ENCODE measurements at places on chromosomes 5 and 9.

- peak; percentile 10 for DNase-seq
These were observed 24.7 kb downstream of the ARL15 start for GRCh38 chr5:54285686-54286085.

- no peak for DNase-seq
These were observed 68.9 kb upstream of the GOLM1 start for GRCh38 chr9:86168256-86168655.

DNA sequence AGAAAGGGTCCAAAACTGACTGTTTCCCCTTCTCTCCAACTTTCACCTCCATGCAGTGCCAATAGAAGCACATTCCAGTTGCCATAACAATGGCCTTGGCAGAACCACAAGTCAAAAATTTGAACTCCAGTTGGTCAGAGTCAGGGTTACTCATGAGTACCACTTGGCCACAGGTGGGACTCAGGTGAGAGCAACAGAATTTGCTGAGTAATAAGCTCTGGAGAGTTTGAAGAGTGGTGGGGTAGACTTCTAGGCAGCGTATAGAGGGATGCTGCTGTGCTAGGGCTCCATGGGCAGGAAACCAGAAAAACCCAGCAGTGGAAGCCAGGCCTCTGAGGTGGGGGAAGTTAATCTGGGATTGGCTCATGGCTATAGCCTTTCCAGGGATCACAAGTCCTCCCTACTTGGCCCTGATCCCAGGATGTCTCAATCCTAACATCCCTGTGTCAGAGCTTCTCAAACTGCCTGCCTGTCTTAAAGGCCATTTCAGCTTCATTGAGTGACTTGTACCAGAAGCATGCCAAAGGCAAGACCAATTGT, 30.2 kb downstream of the SNX18 start:
- DNase-seq, result no peak

DNA sequence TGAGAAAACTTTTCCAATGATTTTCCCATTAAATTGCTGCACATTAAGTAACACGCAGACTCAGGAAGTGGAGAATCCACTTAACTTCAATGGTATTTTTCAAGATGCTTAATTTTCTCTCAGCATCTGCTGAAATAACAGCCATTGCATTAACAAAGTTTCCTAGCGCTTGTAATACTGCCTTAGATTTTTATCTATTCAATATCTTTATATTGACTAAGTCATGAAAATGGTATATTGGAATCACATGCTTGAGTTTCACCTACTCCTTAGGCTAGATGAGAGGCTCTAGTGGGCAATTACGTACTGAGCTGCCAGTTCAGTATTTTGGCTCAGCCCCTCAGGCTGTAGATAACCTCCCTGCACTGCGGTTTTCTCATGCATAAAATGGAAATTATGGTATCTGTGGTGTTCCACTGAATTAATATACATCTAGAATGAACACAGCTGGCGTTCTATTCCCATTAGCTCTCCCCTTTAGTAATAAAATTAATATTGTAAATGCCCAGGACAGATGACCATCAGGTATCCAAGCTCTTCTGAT, 112.9 kb downstream of the MTX3 start:
- DNase-seq, result no peak

- no peak for DNase-seq
These were observed 7.8 kb downstream of the JADE2 start for GRCh38 chr5:134533115-134533815.

- DNase-seq, result no peak
These were observed 88.6 kb downstream of the SLC44A1 start for GRCh38 chr9:105333076-105333475.

- DNase-seq, result no peak
These were observed 2.3 kb downstream of the GRHPR start for GRCh38 chr9:37424686-37425297.

- DNase-seq, result no peak
These were observed 12.8 kb upstream of the DDX41 start for GRCh38 chr5:177529247-177530203.

DNA sequence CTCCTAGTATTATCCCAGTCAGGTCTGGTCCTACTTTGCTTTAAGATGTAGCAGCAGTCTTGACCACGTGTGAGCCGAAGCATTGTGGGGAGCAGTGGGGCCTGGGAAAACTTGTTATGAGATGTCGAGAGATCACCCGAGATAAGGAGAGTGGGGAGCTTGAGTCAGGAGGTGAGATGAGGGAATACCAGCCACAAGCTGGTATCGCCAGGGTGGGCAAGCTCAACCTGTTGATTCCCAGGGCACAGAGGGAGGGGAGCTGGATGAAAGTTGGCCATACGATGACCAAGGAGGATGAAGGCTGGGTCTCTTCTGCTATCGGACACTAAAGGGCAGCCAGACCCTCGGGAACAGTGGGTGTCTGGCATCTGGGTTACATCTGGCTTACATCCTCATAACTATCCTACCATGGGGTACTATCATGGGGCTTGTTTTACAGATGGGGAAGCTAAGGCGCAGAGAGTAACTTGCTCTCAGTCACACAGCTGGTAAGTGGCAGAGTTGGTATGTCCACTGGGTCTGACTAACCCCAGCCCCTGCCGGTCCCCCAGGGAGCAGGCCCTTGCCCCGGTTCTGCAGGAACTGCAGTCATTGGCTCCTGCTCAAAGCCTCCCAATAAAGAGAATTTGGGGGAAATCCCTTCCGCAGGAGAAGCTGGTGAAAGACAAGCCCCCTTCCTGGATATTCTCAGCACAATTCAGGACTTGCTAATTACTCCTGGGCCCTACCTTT, 13.4 kb upstream of the TIFAB start:
- no peak for DNase-seq

- no peak for DNase-seq
These were observed 4.0 kb upstream of the DEPDC1B start for GRCh38 chr5:60703944-60704343.

GRCh38 chr9:70290626-70291025, 31.8 kb downstream of the SMC5 start:
- no peak for DNase-seq

GRCh38 chr9:101485924-101486692, 47.5 kb upstream of the RNF20 start:
- DNase-seq, result peak; percentile 91

- DNase-seq, result peak; percentile 46
These were observed 566.1 kb downstream of the PDE4D start for GRCh38 chr5:59327191-59327980.

- peak; percentile 48 for DNase-seq
These were observed 174.3 kb upstream of the RORB start for GRCh38 chr9:74322661-74323314.

- DNase-seq, result no peak
These were observed 45.9 kb downstream of the TTC1 start for GRCh38 chr5:160054831-160055230.

DNA sequence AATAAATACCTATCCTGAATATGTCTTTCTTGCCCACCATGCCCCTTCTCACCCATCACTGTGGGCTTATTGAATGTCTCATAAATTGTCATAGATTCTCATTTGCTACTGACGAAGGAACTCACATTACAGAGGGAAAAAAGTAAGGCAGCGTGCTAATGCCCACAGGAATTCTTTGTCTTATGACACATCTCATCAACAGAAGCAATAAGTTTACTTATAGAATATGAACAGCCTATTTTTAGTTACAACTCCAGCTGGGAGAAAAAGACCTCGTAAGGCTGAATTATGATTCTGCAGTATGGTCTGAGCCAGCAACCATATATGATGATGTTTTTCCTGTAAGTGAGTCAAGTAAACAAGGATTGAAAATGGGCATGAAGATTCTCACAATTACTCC, 22.4 kb upstream of the ATG10 start:
- DNase-seq, result no peak

DNA sequence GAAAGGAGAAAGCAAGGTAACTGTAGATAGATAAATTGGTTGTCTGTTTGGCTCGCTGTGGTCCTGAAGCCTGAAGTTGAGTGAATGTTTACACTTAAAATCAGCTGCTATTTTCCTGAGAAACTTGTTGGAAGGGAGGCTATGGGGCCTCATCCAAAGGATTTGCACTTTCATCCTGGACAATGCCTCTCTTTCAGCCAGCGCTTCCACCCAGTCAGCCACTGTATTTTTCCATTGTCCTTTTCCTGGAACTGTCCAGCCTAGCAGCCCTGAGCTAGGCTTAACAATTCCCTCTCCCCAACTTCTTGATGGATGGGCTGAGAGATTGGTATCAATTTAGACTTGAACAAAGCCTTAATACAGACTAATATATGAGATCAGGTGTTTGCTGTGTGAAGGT, 429.2 kb downstream of the DMAC1 start:
- DNase-seq, result no peak

- no peak for DNase-seq
These were observed 118.6 kb upstream of the ZNF608 start for GRCh38 chr5:124865066-124865465.
